ENCODE measurements at places on chromosomes 1 and 21.

- no peak for DNase-seq
Measured at GRCh38 chr1:214983126-214983869, 99.2 kb upstream of the KCNK2 start.

- no peak for DNase-seq
Measured at GRCh38 chr1:42845866-42846256, 552 bp upstream of the ZNF691 start.

DNA sequence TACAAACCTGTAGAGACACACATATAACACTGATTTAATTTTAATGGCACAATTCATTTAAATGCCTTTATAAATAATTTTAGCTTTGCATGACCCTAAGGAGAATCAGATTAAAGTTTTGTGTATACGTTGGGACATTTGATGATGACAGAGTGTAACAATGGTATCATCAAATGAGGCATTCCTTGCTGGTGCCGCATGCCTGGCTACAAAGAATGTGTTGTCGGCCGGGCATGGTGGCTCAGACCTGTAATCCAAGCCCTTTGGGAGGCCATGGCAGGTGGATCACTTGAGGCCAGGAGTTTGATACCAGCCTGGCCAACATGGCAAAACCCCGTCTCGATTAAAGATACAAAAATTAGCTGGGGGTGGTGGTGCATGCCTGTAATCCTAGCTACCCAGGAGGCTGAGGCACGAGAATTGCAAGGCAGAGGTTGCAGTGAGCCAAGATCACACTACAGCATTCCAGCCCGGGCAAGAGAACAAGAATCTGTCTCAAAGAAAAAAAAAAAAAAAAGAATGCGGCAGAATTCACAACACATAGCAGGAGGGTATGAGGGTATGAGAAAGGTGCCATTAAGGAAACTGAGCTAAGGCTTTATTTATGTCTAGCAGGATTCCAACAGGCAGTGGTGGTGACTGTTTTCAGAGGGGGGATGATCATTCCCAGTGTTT is 58.9 kb downstream of the PTPN14 start:
- no peak for DNase-seq

DNA sequence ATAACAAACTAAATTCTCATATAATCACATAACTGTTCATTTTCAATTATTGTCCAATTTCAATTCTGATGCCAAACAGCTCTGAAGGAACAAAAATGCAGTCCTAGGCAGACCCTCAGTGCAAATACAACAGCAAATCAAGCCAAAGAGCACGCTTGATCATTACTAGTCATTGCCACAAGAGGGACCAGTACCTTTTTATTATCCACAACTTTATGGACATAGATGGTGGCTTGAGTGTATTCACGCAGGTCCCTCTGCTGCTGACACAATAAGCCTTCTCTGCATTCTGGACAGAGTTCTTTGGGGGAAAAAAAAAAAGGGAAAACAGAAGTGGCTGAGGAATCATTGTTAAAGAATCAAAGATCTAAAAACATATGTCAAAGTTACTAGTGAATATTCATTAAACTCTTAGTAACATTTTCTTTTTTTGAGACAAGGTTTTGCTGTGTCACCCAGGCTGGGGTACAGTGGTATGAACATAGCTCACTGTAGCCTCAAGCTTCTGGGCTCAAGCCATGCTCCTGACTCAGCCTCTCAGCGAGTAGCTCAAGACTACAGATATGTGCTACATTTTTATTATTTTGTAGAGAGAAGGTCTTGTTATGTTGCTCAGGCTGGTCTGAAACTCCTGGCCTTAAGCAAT is 34.3 kb upstream of the RAP1GAP start:
- DNase-seq = peak; percentile 49

DNA sequence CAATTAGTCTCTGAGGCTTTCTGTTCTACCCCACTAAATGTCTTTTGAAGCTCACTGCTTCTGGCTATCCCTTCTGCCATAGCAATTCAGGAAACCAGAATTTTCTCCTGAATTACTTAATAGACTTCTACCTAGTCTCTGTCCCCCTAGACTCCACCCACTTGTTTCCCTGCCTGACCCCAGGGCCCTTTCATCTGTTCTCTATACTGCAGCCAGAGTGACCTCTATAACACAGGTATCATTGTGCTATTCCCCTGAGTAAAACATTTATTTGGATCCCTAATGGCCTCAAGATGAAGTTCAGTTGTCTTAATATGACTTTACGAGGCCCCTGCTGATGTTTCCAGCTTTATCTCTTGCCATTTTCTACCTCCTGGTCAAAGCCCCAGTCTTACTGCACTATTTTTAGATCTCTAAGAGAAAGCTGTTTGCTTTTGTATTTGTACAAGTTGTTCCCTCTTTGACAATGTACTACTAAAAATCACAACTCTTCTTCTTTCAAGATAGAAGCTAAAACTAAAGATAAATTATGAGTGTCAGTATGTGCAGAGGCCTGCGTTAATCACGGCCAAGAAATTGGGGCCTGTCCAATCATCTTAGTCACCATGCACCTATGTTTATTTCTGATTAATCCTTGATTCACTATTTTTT is 54.5 kb downstream of the ATP1B1 start:
- no peak for DNase-seq

Measured in HEK293T (cell line).